ENCODE measurements at places on chromosomes 6 and 20.
A peak's percentile ranks its signal among the peaks of the same experiment; 100 is the strongest.

DNA sequence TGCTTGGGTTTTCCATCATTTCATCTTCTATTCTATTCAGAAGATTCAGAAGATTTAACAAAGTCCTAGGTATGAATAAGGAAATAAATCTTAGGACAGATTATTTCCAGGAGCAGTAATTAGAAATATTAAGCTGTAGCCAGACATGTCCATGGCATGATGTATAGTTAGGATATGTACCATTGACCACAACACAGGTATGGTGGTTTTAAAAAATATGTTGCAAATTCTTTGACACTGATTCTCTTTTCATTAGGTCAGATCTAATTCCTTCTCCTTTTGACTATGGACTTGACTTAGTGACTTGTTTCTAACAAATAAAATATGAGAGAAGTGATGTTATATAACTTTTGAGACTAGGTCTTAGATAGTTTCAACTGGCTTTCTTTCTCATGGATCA is 23.5 kb upstream of the PDE7B start:
- no peak for DNase-seq

GRCh38 chr20:4929686-4930397 is 71.5 kb downstream of the SLC23A2 start:
- DNase-seq, result no peak

- DNase-seq, result no peak
Observed at GRCh38 chr6:2982426-2983117, 11.2 kb upstream of the SERPINB6 start.

- DNase-seq, result peak; percentile 55
Observed at GRCh38 chr20:33299111-33299603, 16.1 kb downstream of the BPIFB1 start.

- no peak for DNase-seq
Observed at GRCh38 chr6:158544428-158544827, 15.5 kb upstream of the TMEM181 start.

GRCh38 chr20:1810926-1811620 is 84.1 kb upstream of the SIRPA start:
- no peak for DNase-seq

DNA sequence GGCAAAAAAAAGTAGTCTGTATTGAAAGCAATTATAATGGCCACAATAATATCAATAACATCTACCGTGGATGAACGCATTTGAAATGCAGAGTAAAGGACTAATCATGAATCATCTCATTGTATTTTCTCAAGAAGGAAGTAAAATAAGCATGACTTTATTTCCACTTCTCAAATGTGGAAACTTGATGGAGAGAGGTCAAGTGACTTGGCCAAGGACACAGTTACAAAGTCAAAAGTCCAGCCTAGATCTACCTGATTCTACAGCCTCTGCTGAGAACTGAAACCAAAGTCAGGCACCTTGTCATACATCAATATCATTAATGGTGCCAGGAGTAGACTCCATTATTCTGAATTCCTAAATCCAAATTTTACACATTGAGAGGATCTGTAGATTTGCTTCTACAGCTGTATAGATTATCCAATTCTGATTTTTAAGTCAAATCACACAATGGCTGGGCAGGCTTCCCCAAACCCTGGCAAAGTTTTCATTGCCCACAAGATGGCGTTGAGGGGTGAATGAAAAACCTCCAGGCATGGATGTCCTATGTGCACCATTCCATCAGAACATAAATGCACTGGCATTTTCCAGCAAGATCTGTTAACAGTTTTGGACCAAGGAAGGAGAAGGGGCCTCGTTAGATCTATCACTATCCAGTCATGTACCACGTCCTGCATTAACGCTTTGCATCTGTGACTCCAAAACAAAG is 423.1 kb downstream of the MAFB start:
- no peak for DNase-seq

GRCh38 chr6:16752206-16752866 is 8.9 kb downstream of the ATXN1 start:
- no peak for DNase-seq

DNA sequence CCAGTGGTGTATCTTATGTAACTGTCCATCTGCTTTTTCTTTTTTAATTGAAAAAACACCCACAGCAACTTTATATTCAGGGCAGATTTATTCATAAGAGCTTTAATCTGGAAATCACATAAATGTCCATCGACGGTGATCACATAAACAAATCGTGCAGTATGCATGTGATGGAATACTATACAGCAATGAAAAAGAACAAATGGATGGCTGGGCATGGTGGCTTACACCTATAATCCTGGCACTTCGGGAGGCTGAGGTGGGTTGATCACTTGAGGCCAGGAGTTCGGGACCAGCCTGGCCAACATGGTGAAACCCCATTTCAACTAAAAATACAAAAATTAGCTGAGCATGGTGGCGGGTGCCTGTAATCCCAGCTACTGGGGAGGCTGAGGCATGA is 39.1 kb downstream of the VSTM2L start:
- no peak for DNase-seq

DNA sequence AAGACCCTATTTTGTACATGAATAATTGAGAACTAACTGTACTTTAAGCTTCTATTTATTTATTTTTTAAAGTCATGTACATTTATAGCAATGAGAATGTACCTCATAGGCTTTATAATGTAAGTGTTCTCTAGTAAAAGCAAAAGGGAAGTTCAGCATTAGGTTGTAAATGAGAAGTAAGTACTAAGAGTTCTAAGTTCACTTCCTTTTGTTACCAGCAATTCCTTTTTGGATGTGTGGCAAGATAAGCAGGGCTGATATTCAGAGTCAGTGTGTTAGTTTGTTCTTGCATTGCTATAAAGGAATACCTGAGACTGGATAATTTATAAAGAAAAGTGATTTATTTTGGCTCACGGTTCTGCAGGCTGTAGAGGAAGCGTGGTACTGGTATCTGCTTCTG is 54.0 kb upstream of the CCN2 start:
- no peak for DNase-seq

- DNase-seq, result no peak
Observed at GRCh38 chr20:13800728-13801134, 15.9 kb downstream of the NDUFAF5 start.

GRCh38 chr6:36714511-36714910 is 16.9 kb downstream of the RAB44 start:
- no peak for DNase-seq

- no peak for DNase-seq
Observed at GRCh38 chr6:126040826-126041225, 54.5 kb downstream of the TRMT11 start.

DNA sequence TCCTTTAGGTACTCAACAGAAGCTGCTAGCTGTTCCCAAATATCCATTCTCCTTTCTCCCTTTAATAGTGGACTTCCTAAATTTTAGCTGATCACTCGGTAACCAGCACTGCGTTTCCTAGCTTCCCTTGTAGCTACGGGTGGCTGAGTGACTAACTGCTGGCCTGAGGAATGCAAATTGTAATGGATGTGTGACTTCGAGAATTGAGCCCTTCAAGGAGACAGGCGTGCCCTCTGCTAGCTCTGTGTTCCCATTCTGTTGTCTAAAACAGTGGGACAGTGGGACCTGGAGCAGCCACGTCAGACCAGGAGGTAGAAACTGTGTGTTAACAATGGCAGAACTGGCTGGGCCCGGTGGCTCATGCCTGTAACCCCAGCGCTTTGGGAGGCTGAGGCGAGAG is 56.5 kb downstream of the SCML4 start:
- DNase-seq, result no peak

DNA sequence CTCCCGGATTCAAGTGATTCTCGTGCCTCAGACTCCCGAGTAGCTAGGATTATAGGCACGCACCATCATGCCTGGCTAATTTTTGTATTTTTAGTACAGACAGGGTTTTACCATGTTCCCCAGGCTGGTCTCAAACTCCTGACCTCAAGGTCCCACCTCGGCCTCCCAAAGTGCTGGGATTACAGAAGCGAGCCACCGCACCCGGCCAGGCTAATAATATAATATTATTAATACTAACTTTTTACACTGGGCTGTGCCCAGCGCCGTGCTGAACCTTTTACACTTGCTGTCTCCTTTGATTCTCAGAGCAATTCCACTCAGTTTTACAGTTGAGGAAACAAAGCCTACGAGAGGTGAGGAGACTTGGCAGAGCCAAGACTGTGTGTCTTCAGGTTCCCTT is 2.3 kb upstream of the TGM3 start:
- no peak for DNase-seq

GRCh38 chr6:39520411-39520810 is 197.9 kb upstream of the KCNK16 start:
- DNase-seq, result no peak

- DNase-seq, result no peak
Observed at GRCh38 chr6:19444481-19444880, 392.7 kb upstream of the ID4 start.

- no peak for DNase-seq
Observed at GRCh38 chr6:16179970-16180431, 51.1 kb downstream of the MYLIP start.

GRCh38 chr6:148349466-148349865 is 6.8 kb downstream of the SASH1 start:
- no peak for DNase-seq

- no peak for DNase-seq
Observed at GRCh38 chr6:41716516-41717391, 18.7 kb downstream of the TFEB start.

DNA sequence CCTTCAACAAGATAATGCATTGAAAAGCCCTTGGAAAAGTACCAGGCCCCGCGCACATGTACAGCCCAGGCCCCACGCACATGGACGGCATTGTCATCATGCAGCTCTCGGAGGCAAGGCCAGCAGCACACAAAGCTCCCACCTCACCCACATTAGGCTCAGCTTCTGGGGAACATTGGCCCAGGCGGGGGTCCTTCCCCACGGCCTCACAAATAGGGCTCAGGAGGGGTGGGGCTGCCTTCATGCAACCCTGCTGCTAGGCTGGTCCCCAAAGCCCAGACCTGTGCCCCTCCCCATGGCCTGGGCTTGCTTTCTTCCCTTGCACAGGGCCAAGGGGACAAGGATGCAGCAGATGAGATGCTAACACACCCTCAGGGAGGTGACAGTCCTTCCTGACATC is 26.7 kb downstream of the NPEPL1 start:
- DNase-seq, result no peak

- DNase-seq, result no peak
Observed at GRCh38 chr6:33289784-33290315, 449 bp downstream of the PFDN6 start.

- DNase-seq, result no peak
Observed at GRCh38 chr20:31837896-31838397, 7.5 kb downstream of the FOXS1 start.

DNA sequence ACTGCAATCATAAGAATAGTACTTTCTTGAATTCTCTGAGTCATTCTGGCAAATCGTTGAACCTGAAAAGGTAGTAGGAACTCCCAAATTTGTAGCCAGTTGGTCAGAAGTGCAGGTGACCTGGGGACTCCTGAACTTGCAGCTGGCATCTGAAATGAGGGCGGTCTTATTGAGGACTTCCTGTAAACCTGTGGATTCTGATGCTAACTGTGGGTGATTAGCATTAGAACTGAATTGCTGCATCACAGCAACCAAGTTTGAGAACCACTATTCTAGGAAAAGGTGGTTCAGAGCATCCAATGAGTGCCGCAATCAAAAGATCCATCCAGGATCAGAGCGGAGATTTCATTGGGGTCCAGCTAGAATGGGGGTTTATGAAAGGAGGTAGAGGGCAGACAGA is 50.2 kb upstream of the UTRN start:
- no peak for DNase-seq

DNA sequence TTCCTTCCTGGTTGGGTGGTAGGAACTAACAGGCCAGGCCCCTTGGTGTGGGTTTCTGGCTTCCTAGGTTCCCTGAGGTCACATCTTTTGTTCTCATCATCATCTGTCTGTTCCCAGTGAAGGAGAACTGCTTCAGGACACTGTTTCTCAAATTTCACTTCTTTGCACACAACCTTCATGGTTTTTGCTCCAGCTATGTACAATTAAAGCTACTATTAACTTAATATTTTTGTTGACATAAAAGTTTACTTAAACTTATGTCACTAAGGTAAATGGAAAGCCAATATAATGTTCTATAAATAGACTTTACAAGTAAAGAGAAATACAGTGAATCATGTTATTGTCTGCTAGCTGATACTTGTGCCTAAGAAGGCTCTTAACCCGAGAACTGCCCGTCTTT is 120.7 kb upstream of the KCNG1 start:
- DNase-seq, result no peak

GRCh38 chr6:135038335-135038734 is 16.3 kb downstream of the HBS1L start:
- no peak for DNase-seq

DNA sequence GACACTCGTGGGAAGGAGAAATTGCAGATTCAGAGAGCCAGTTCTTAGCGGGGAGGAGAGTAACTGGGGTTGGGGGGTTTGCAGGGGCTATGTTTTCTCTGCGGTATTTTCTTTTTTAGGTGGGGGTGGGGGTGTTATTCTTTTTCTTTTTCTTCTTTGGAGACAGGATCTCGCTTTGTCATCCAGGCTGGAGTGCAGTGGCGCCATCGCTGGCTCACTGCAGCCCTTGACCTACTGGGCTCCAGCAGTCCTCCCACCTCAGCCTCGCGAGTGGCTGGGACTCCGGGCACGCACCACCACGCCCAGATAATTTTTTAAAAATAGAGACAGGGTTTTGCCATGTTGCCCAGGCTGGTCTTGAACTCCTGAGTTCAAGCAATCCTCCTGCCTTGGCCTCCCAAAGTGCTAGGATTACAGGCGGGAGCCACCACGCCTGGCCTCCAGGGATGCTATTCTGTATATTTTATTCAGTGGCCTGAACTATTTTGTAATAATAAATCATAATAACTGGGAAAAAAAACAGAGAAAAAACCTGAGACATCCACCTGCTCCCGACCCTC is 57.3 kb downstream of the UBE2V1 start:
- DNase-seq, result no peak

GRCh38 chr6:13445005-13445743 is 42.2 kb downstream of the GFOD1 start:
- DNase-seq, result no peak

GRCh38 chr20:46757135-46757534 is 47.7 kb downstream of the SLC2A10 start:
- DNase-seq, result no peak

DNA sequence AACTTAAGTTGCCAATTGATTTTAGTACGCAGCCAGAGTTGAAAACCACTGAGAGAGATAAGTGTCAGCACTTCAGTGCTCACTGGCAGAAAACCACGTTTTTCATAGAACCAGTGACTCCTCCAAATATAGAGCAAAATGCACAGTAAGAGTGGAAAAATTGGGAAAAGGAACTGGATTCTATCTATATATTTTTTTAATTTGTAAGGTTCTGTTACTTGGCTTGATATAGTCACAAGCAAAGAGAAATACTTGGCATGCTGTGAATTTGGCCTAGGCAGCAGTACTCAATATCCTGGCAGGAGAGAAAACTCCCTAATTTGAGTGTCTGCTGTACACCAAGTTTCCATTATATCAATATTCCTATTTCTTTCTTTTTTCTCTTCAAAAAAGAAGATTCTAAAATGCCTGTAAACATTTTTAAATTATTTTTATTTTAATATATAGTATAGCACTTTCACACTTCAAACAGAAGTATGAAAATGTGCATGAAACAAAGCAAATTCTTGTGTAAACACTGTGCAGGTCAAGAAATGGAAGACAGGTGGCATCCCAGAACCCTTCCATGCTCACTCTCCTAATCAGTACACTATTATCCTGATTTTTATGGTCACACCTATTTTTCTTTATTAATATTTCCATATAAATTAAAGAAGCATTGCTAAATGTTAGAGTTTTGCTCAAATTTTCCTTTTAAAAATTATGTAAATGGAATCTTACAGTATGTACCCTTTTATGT is 561.8 kb upstream of the RNF217 start:
- DNase-seq, result no peak

Measured in right kidney (tissue), 9 donors.